Mucosa of descending colon (tissue), 3 donors: ENCODE measurements at places on chromosomes 4 and X. TPM values are rescaled to one million over a fixed set of nuclear protein-coding genes. Genes with fewer than 3 reads are reported as not detected.
A peak's percentile ranks its signal among the peaks of the same experiment; 100 is the strongest.

DNA sequence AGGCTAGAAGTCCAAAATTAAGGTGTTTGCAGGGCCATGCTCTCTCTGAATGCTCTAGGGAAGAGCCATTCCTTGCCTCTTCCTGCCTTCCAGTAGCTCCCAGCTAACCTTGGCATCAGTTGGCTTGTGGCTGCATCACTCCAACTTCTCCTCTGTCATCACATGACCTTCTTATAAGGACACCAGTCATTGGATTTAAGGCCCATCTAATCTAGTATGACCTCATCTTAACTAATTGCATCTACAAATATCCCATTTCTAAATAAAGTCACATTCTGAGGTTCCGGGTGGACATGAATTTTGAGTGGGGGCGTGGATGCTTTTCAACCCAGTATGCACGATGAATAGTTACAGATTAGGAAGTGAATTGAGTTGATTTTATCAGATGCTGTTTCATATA lies 89.7 kb downstream of the DOCK11 start:
- no peak for DNase-seq

DNA sequence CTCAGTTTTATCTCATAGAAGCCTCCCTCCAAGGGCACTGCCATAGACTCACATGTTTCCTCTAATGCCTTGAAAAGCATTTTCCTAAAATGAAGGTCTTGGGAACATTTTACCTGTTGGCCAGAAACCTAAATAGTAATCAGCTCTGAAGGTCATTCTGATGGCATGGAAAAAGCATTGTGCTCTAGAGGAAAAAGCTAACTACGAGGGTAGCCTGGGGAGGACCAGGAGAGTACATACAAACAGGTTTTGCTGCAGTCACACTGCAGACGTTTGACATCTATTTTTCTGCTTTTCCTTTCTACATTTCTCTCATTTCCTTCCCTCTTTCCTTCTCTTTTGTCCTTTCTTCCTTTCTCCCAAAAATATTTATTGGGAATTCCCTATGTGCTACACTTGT lies 103.3 kb upstream of the SORBS2 start:
- no peak for DNase-seq

- no peak for DNase-seq
These were observed 197.1 kb upstream of the PDE5A start for GRCh38 chr4:119825696-119826095.

- no peak for DNase-seq
These were observed 87.4 kb upstream of the TENM3 start for GRCh38 chr4:182155806-182156205.

DNA sequence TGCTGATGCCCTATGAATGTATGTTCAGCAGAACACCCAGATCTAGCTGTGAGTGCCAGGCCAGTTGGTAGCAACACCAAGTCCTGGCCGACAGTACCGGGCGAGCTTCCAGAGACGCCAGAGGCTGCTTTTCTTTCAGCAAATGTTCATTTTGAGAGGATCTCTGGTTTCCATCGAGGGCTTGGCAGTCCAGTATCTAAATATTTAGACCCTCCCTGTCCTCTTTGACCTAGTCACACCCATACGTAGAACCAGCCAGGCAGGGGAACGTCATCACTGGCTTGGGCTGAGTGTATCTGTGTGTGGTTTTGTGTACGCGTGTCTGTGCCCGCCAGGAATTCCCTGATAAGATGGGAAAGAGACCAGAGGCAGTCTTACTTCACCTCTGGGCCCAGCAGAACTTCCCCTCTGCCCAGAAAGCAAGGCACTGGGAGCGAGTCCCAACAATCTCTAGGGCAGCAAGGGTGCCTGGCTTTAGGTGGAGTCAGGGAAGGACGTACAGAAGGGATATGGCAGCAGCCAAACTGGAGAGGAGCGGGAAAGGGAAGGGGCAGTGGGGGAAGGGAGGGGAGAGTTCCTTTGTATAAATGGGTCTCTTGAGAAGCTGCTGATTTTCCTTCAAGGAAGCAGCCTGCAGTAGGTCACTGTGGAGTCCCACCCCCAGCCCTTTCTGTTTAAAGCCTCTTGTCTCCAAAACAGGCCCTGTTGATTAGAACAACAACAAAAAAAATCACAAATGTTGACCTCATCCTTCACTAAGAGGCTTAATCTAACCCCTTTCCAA lies 15.0 kb upstream of the ELF4 start:
- DNase-seq: no peak

- DNase-seq: no peak
These were observed 1889.1 kb upstream of the AGA start for GRCh38 chr4:179331362-179331761.

GRCh38 chr4:43776371-43776770 lies 672.2 kb downstream of the KCTD8 start:
- DNase-seq: no peak

DNA sequence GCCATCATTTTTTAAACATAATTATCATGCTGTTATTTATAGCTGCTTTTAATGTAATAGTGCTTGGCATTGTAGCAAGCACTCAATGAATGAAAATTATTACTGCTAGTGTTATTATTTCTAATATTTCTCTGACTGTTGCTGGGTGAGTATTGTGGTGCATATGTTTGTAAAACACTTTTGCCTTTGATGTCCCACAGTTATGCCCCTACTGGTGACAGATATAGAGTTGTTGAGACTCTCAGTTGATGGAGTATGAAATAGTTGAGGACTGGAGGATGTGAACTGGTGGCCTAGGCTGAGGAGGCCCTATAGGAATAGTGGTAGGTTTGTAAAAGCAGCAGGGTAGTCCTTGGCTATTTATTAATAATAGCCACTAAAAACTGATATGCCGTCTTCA lies 9.6 kb downstream of the INTS6L start:
- no peak for DNase-seq

DNA sequence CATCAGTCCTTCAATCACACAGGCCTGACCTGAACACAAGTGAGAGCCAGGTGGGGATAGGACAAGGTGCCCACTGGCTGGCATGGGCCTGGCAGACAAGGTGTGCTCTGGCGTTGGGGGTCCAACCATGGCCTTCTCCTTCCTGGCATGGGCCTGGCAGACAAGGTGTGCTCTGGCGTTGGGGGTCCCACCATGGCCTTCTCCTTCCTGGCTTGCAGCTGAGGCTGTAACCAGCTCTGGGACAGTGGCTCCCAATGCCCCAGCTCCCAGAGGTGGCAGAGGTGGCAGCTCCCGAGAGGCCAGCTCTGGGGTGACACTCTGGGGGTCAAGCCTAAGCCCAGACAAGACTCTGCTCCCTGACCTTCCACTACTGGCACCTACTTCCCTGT lies 62.6 kb downstream of the JAKMIP1 start:
- no peak for DNase-seq

- no peak for DNase-seq
These were observed 22.0 kb upstream of the ZCCHC4 start for GRCh38 chr4:25290490-25291067.

DNA sequence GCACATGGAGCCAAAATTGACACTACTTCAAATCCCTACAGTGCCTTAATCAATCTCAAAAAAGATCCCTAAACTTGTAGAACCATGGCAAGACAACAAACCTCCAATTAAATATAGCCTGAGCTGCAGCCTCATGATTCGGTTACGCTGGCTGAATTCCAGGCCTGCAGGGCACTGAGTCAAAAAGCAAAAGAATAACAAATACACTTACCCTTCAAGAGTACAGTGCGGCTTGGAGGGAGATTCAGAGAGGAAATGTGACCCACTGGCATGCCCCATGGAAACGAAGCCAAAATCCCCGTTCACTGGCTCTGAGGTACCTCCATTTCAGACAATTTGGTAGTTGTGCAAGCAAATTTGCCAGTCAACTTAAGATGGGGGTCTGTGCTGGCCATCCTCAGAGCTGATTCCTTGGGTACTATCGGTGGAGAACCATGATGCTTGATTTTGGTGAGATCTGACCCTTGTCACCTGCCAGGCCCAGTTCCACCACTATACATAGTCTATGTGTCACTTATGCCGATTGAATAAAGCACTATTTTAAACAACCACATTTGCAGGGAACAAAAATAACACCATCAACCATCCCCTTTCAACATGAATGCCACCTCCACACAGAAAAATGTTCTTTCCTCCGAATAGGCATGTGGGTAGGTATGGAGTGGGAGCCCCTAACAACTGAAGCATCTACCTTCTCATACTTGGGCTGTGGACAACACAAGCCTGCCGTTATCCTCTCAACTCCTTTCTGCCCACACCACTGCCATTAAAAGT lies 2.1 kb downstream of the C4orf54 start:
- DNase-seq: no peak

DNA sequence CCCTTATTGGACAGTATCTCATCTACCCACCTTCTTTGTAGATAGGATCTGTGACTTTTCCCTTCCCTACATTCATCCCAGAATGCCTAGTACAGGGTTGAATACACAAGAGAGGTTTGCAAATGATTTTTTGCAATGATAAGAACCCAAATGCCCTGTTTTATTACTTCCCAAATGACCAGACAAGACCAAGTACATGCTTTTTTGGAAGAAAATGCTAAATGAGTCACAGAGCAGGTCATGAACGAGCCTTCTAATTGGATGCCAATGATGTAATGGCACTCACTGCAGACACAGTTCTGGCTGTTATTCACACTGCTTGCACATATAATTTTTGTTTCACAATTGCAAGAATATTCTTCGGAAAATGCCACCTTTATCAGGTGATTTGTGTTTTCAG lies 17.8 kb upstream of the GABRQ start:
- no peak for DNase-seq

- DNase-seq: no peak
These were observed 5.0 kb downstream of the AWAT2 start for GRCh38 chrX:70044541-70045245.

DNA sequence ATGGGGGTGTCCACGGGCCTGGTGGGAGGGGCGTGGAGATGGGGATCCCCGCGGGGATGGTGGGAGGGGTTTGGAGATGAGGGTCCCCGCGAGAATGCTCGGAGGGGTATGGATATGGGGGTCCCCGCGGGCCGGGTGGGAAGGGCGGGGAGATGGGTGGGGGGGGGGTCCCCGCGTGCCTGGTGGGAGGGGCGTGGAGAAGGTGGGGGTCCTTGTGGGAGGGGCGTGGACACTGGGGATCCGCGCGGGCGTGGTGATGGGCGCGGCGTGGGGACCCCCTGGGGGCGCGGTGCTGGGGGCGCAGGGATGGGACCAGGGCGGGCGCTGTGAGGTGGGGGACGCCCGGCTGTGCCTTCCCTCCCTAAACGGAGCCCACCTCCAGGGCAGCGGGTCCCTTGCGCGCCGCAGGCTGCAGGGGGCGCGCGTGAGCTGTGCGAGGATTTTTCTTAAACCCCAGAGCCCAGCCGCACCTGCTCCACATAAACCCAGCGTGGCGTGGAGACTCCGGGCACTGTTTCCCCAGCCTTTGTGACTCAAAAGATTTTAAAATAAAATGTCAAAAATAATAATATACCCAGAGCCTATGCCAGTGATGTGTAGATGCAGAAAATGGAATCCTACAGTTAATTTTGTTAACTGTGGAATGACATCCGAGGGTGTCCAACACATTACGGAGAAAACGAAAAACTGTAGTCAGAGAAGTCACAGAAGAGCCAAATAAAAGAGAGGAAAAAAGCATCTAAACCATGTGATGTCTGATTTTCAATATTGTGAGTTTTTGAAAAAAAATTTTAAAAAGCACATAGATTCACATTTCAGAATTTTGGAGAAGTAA lies 1.5 kb upstream of the ASMTL start:
- DNase-seq: peak; percentile 95

DNA sequence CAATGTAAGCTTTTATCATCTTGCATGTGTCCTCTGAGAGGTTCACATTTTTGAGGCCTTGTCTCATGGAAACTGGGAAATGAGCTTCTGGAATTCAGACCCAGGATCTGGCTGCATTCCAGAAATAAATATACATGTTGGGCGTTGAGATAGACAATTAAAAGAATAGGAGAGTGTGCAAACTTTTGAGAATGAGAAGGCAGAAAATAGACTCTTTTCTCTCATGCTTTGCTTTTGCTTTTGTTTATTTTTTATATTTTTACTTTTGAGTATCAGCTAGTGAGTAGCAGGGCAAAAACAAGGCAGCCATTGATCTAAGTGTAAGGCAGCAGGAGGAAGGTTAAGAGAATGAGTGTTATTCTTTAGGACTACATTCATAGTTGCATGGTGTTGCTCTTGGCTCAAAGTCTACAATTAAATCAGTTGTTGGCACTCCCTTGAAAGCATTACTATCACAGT lies 12.4 kb downstream of the SHROOM3 start:
- DNase-seq: no peak

DNA sequence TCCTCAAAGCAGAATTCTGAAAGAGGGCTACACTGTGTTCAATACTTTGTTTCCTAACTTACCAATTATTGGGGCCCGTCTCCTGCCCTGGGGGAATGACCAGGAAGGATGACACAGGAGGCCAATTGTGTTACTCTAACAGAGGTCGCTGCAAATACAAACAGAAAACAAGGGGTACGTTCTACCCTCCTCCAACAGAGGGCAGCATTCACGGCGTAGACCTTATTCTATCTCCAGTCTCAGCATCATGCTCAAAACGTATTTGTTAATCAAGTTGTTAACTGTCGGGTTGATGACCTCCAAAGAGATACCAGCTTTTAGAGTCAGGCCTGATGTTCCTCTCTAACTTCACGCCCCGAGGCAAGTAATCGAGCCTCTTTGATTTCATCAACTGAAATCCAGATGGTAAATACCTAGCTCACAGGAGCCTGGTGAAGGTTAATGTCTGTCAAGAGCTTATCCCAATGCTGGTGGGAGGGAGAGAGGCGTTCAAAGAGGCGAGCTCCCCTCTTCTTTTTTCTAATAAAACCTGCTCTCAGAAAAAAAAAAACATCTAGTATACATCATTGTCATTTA lies 181.0 kb upstream of the KCNIP4 start:
- DNase-seq: no peak

DNA sequence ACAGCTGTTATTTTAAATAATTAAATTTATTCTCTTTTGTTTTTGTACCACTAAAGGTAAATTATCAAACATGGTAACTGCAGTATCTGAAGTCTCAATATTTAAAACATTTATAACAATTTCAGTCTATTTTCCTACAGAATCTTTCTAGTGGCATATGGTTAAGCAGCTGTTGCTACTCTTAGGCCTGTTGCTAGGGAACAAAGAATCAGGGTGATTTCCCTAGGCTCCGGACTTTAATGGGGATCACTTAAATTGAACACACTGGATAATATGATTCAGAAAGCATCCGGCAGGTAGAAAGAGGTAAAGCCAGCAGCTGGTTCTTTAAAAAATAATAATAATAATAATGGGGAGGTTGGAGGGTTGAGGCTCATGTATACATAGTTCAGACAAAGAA lies 17.6 kb downstream of the FBXO8 start:
- DNase-seq: no peak

- DNase-seq: no peak
These were observed 799.1 kb downstream of the FSTL5 start for GRCh38 chr4:161364681-161365080.

- no peak for DNase-seq
These were observed 75.4 kb downstream of the FBXW7 start for GRCh38 chr4:152460488-152460887.

GASK1B gene
- total RNA-seq: 10.3 TPM

GUCY1B1 gene
- total RNA-seq: 6.2 TPM

LNX1 gene
- total RNA-seq: 24.3 TPM

KLKB1 gene
- 1.1 TPM for total RNA-seq

CXCL11 gene
- not detected for total RNA-seq

RAB41 gene
- not detected for total RNA-seq

MAB21L2 gene
- 18.2 TPM for total RNA-seq
